ENCODE measurements at places on chromosomes 3 and 15. TPM values are rescaled to one million over a fixed set of nuclear protein-coding genes. Genes with fewer than 3 reads are reported as not detected.

DNA sequence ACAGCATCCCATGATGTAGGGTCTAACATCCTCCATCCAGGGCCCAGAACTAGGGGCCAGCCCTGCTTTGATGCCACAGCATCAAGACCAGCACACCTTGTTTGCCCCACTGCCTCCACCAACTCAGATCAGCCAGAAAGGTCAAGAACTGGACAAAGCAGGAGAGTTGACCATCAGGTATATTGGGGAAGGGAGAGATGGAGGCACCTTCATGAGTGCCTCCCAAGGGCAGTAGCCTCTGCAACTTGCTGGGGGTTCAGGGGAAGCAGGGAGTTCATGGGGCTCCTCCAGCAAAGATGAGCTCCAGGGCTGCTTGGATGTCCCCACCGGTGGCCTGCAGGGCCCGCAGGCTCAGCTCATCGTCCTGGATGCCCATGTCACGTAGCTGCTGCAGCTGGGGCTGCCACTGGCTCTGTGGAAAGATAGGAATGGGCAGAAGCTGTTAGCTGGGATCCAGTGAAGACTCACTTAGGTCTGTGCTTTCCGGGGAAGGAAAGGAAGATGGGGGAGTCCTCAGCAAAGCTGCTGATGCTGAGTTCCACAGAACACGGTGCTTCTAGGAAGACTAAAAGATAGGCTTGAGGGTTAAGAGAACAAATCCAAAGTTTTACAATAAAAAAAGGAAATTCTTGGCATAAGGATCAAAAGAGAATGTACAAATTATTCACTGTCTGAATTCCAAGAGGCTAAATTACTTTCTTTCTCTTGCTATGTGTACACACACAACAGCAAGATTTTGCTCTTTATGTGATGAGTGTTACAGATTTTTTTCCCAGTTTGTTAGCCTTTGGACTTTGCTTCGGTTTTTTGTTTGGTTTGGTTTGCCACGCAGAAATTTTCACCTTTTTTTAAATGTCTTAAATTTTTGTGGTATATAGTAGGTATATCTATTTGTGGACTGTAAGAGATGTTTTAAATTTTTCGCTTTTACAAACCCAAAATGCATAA lies 12.3 kb upstream of the SEMA7A start:
- DNase-seq: no peak

- DNase-seq: no peak
Observed at GRCh38 chr15:32735989-32736700, 18.3 kb downstream of the GREM1 start.

- DNase-seq: no peak
Observed at GRCh38 chr3:129132097-129132866, 10.7 kb upstream of the RAB43 start.

- DNase-seq: no peak
Observed at GRCh38 chr3:162641907-162642306, 1145.3 kb downstream of the OTOL1 start.

C15orf62 gene
- 0.82 TPM for total RNA-seq

ZNF80 gene
- total RNA-seq: 5.5 TPM

PRTG gene
- not detected for total RNA-seq
